ENCODE measurements at places on chromosomes 5 and 9. TPM values are rescaled to one million over a fixed set of nuclear protein-coding genes. Genes with fewer than 3 reads are reported as not detected.

The KCNN2 gene
- total RNA-seq: not detected

DNA sequence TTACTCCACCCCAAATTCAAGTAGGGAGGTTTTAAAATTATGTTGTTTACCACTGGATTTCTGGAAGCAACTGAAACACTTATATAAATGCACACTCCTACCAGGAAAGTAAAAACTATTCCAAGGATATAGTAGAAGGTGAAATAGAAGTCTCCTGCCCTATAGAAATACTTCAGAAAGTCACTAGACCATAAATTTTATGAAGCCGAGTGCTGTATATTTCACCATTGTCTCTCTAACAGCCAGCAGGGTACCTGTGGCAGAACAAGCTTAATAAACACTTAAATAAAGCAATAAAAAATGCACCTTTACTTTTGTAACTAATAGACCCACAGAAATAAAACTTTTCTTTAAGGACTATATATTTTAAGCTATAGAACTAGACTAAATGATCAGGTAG lies 631.6 kb downstream of the PDE4D start:
- DNase-seq: no peak

DNA sequence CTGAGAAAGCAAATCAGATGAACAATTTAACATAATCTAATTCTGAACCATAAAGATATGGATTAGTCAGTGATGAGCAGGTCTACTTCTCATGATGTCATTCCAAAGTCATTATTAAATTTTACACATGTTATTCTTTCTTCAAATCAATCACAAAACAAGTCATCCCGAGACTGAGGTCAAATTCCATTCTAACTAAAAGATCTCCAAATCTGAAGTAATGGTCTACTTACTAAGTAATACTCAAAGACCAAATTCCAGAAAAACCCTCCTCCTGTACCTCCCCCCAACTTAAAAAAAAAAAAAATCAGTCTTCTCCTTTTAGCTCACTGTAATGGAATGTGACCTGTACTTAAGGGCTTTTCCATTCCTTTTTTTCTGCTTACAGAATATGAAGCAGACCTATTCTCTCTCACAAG lies 4.7 kb downstream of the PFDN1 start:
- DNase-seq: peak; percentile 89

- no peak for DNase-seq
Measured at GRCh38 chr9:18947892-18948339, 85.1 kb downstream of the SAXO1 start.

DNA sequence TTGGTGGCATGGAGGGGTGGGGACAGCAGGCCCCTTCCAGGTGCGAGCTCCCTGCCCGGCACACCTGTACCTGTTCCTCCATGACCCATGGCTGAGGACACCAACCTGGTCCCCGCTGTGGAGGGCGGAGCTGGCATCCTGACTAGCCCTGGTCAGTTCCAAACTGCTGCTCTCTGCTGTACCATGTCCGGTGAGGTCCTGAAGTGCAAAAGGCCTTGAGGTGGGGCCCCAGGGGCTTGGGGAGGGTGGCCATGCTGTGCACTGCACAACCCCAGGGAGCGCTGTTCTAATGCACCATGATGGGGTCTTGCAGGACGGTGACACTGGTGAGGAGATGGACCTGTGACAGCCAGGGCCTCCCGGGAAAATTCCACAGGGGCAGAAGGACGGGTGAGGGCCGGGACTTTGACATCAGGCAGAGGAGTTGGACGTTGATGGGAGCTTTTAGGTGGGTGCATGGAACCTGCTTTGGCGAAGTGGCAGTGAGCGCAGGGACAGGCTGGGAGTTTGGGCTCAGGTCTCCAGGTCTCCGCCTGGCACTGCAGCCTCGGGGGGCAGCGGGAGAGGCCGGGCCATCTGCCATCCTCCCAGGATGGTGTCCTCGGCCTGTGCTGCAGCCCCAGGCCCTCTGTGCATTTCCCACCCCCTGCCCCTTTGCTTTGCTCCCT lies 38.9 kb downstream of the COL5A1 start:
- no peak for DNase-seq
